ENCODE measurements at places on chromosomes 11 and 22.
A peak's percentile ranks its signal among the peaks of the same experiment; 100 is the strongest.

- peak; percentile 89 for DNase-seq
Measured at GRCh38 chr11:65479184-65480145, 19.4 kb upstream of the MALAT1 start.

DNA sequence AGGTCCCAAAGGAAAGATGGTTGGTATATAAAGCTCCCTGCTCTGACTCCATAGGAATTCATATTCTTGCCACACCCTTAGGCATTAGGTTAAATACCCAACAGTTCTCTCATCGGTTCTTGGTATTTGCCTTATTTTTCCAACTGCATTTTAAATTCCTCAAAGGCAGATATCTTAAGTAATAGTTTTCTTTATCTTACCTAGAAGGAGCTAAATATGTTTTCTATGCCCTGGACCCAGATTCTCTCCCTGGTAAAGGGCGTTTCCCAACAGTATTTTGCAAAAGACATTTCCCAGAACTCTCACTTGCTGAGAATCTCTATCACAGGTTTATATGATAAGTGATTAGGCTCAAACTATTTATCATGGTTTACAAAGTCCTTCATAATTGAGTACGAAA is 158.6 kb upstream of the BDNF start:
- no peak for DNase-seq

- DNase-seq: peak; percentile 18
Measured at GRCh38 chr22:25027959-25028840, 75.7 kb downstream of the KIAA1671 start.

GRCh38 chr11:72144807-72145565 is 9.5 kb downstream of the FOLR3 start:
- peak; percentile 90 for DNase-seq
